IMR-90 (cell line): ENCODE measurements at places on chromosomes 5 and 9. TPM values are rescaled to one million over a fixed set of nuclear protein-coding genes. Genes with fewer than 3 reads are reported as not detected.

HAPLN1 gene
- total RNA-seq = under 0.01 and 0.56 TPM in 2 replicates

SNCB gene
- not detected in 2 replicates for total RNA-seq

INSL6 gene
- total RNA-seq = not detected in 2 replicates

CLTA gene
- 133 and 208 TPM in 2 replicates for total RNA-seq

RICTOR gene
- 35.7 and 45.0 TPM in 2 replicates for total RNA-seq

ENHO gene
- not detected in 2 replicates for total RNA-seq

GNAQ gene
- total RNA-seq = 50.7 and 63.6 TPM in 2 replicates

PCDHA10 gene
- total RNA-seq = under 0.01 TPM in 2 replicates

LCN1 gene
- not detected in 2 replicates for total RNA-seq
